ENCODE measurements at places on chromosomes 6 and 20. TPM values are rescaled to one million over a fixed set of nuclear protein-coding genes. Genes with fewer than 3 reads are reported as not detected.

Gene BFSP1
- 6.0 TPM for total RNA-seq

Gene GSTA3
- total RNA-seq = not detected

Gene IMPG1
- not detected for total RNA-seq

Gene MAFB
- total RNA-seq = 0.05 TPM

Gene AMD1
- 145 TPM for total RNA-seq

Gene GPR6
- total RNA-seq = not detected

Gene SASH1
- 2.8 TPM for total RNA-seq

Gene NOTCH4
- total RNA-seq = 0.73 TPM

Gene TMEM74B
- total RNA-seq = 3.1 TPM

Gene GRIK2
- 0.28 TPM for total RNA-seq

Gene TP53TG5
- not detected for total RNA-seq

Gene WFDC12
- total RNA-seq = not detected

Gene AVP
- not detected for total RNA-seq

Gene HIVEP2
- 3.9 TPM for total RNA-seq

Gene BNIP5
- not detected for total RNA-seq

Gene LAMA4
- 1.8 TPM for total RNA-seq

Gene KCNB1
- 0.51 TPM for total RNA-seq

Gene SLC12A5
- total RNA-seq = 14.8 TPM

Gene CCN2
- total RNA-seq = 35.2 TPM

Gene TOX2
- 9.2 TPM for total RNA-seq

Gene LY6G6F
- total RNA-seq = not detected

Measured in A549 treated with RU486 at 1 μM for 4 hours (cell line).